CD4-positive, alpha-beta T cell treated with Interferon alpha-2 for 1 hour (primary cell): ENCODE measurements at places on chromosomes 5 and 9.

DNA sequence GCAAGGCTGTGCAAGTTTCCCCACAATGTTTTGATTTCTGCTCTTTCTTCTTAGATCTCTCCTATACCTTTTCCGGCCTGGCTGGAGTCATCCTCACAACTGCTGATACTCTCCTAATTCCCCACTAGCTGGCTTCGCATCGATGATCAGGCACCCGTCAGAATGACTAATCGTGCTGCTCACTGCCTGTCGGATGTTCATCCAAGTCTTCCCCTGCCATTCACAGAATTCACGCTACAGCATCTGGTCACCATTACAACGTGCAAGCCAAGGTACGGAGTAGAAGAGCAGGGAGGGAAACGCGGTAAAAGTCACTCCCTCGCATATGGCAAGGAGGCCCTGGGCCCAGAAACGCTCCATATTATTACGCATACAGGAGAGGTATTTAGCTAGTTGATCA is 35.1 kb downstream of the CDH10 start:
- no peak for DNase-seq

GRCh38 chr9:135826188-135826545 is 81.2 kb downstream of the CAMSAP1 start:
- no peak for DNase-seq

- no peak for DNase-seq
Measured at GRCh38 chr5:82044010-82044409, 72.2 kb downstream of the ATG10 start.

DNA sequence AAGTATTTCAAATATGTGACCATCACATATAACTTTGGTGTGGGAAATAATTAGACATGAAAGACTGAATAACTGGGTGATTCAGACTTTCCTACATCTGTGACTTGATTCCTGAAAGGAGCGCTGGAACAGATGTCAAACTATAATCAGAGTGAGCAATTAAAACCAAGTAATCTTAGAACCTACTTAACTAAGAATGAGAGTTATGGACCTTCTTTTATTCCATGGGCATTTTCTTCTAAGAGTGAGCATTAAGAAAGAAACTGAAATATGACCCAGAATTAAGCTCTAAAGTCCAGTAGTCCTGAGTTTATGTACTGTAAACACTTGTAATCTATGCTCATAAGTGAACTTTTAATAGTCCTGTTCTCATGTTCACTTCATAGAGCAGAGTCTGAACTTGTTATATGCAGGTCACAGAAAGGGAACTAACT is 68.4 kb downstream of the PAM start:
- no peak for DNase-seq

DNA sequence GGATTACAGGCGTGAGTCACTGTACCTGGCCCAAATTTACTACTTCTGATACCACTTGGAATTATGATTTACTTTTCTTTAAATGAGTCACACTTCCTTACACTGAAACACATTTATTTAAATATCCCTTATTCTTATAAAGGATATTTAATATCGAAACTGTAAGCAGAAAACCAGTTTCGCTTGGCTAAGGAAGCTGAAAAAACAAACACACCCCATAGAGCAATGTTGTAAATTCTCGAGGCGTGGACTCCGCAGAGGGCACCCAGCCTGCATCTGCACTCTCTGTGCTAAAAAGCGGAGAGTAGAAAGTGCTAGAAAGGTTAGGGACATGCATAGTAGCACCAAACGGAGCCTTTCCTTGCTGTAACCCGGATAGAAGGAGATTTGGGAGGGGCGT is 86.5 kb downstream of the HMCN2 start:
- no peak for DNase-seq

GRCh38 chr9:36358486-36358885 is 41.6 kb downstream of the RNF38 start:
- DNase-seq: no peak

DNA sequence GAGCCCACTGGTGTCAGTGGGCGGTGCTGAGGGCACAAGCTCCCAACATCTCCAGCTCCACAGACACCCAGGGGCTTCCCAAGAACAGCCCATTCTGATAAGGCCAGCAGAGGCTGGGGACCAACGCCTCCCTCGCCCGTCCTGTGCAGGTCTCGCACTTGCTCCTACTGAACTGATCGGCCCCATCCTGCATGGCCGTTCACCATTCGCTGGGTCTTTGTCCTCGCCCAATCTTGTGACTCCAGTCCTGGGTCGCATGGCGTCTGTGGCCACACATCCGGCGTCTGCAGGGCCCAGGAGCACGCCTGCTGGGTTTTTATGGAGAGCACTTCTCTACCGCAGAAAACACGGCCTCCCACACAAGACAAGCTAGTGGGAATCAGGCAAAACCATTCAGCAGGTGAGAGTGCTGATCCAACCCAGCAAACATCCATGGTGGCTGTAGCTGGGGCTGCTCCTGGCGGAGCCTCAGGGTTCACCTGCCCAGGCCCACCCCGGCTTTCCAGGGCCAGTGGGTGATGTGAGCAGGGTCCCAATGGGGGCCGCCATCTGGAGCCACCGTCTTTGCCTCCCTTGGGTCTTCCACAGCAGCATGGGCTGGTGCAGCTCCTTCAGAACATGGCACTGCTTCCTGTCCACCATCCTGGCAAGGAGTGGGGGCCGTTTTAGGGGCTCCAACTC is 7.4 kb downstream of the LRRC14B start:
- DNase-seq: no peak

GRCh38 chr5:5042806-5043205 is 97.3 kb upstream of the ADAMTS16 start:
- no peak for DNase-seq

- no peak for DNase-seq
Measured at GRCh38 chr5:74304536-74304935, 336.0 kb downstream of the ENC1 start.

- DNase-seq: no peak
Measured at GRCh38 chr5:128264564-128265360, 181.2 kb downstream of the SLC12A2 start.

DNA sequence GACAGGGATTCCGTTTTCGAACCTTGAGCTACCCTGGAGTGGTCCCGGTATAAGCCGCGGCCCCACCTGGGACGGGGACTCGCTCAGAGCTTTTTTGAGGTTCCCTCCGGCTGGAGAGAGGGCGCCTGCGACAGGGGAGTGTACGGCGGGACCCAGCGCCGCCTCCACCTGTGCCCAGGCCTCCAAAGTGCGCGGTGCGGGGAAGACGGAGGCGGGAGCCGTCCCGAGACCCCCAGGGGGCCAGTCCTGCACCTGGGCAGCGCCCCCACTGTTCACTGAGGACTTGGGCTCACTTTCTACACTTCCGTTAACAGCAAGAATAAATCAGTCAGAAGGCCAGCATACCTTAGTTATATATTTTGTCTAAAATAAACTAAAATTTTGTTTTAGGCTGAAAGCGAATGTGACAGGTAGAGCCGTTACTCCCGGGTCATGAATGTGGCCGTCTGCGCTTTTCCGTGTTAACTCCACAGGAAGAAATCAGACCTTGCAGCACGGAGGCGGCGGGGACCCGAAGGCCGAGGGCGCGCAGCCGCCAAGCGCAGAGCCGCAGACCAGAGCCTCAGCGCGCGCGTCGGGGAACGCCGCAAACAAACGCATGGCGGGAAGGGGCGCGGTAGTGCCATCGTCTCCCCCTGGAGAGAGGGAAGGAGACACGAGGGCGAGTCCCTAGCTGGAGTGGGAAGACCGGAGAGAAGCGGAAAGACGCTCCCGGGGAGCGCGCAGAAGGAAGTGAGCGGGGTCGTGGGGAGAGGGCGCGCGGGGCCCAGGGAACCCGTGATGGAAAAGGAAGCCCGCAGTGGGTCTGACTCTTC is 14.1 kb downstream of the TRIM7 start:
- no peak for DNase-seq

DNA sequence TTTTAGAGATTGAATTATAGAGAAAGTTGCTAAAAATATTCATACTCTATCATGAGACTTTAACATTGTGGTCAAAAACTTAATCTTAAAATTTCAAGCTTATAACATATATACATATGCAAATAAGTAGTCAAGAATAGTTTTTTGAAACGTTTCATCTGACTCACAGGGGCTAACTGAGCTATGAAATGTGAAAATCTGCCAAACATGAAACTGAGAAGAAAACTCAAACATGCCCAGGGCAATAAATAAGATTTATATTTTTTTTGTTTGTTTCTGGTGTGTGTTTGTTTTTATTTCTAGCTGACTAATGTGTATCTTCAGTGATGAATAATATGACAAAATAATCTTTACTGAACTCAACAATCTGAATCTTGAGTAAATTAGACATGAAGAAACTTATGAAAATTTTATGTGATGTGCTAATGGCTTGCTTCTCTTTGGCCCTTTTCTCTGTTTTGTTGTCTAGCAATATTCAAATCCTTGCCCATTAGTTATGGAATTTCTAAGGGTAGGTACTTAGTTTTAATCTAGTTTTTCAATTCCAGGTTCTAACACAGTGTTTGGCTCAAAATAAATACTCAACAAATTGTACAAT is 99.9 kb downstream of the FAM174A start:
- no peak for DNase-seq

GRCh38 chr5:179504600-179505396 is 45.6 kb upstream of the RUFY1 start:
- DNase-seq: no peak

DNA sequence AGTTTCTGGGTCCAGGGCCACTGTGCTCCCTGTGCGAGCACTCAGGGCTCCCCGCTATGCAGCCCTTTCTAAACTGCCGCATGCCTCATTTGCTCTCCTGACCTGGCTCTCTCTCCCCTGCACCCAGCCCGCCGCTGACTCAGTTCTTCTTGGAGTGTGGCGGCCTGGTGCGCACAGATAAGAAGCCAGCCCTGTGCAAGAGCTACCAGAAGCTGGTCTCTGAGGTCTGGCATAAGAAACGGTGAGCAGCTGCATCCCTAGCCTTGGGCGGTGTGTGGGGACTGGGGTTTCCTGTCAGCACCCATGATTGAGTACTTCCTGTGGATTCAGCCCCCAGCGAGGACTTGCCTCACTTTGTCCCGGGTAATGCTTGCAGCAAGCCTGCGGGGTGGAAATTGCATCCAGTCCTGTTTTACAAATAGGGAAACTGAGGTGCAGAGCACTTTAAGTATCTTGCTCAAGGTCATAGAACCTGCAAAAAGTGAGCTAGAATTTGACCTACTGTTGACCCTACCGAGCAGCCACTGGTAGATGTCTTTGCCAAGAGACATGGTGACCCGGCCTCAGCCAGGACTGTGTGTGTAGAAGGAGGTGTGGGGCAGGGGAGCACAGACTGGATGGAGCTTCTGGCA is 27.9 kb downstream of the USP20 start:
- peak; percentile 36 for DNase-seq

DNA sequence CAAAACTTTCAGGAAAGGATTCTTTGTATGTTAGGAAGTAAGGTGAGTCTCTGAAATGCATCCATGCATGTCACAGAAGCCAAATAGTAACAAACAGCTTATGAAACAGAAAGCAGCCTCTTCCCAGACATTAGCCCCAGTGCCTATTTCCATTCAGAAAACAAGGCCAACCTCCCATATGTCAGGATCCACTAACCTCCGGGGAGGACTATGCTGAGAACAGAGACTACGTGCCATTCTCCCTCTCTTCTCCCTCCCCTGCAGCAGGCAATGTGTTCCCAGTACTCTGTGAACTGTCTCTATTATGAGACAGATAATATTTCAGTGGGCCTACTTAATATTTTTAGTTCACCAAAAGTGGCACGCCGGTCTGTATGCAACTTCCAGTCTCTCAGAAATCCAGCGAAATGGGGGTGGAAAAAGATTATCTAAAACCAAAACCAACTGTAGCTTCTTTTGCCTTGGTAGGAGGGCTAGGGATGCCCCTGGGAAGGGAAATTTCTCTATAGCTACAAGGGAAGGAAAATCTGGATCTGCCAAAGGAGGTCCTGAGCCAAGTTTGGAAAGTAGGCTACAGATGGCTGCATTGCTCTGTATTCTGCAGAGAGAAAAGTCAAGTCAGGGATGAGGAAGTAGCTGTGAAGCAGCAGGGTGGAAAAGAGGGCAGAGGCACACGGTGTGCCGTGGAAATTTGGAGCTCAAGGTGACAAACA is 42.0 kb downstream of the VLDLR start:
- DNase-seq: no peak

DNA sequence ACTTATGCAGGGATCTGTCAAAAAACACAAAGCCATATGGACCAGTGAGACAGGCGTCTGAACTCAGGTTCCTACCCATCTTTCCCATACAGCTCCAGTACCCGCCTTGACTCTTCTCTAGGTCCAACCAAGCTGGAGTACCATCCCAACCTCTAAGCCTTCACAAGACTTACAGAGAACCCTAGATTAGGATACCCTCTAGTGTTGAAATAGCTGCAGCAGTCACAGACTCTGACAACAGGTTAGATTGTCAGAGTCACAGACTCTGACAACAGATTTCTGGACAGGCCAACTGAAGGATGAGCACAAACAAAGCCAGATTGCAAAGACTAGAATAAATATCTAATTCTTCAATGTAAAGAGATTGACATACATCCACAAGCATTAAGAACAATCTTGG is 266.1 kb downstream of the GRIA1 start:
- no peak for DNase-seq

DNA sequence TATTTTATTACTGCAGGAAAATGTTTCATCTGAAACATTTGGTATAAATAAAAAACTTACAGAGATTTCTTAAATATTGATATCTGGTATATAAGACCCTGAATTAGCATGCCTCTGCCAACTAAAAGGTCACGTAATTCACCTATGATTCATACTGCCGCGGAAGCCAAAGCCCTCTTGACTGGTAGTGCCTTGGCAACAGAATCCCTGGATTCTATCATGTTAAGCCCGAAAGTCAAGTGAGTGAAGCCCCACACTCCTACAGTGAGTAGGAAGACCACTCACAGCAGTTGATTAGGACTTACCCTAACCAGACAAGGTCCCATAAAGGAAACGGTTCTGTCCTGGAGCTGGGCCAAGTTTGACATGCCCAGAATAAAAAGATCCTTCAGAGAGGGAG is 175.6 kb upstream of the NREP start:
- no peak for DNase-seq

DNA sequence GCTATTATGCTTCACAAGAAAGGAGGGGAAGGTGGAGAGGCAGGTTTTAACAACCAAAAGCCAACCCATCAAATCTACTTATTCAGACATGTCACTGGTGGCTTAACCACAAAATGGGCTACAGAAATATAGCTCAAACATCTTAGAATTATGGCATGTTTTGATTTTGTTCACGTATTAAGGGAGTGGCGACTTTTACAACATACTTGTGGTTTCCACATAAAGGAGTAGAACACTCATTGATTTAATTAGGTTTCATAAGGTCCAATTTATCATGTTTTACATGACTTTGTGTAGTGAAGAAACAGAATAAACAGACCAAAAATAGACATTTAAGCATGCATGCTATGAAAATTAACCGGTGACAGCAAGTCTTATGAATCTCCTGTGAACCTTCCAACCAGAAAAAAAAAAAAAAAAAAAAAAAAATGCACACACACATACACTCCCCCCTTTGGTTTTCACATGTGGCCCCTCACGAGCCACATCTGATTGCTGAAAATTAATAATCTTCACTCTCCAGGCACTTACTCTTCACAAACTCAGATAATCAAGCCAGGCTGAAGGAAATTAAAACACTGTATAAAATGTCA is 5.4 kb downstream of the ZNF608 start:
- DNase-seq: no peak

DNA sequence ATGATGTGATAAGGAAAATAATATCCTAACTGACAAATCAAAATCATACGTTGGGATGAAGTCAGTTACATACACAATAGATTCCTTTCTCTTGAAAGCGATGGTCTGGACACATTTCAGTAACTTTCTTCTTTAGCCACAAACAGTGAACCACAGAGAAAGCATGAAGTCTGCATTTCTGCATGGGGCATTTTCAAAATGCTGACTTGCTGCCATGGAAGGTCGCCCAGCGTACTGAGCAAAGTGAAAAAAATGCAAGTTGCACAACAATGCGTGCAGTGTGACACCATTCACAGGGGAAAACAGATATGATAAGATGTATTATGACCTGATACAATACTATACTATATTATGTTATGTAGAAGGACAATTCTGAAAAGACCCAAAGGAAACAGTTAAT is 146.3 kb downstream of the SNX18 start:
- no peak for DNase-seq
